ENCODE measurements at places on chromosomes 4 and X.

DNA sequence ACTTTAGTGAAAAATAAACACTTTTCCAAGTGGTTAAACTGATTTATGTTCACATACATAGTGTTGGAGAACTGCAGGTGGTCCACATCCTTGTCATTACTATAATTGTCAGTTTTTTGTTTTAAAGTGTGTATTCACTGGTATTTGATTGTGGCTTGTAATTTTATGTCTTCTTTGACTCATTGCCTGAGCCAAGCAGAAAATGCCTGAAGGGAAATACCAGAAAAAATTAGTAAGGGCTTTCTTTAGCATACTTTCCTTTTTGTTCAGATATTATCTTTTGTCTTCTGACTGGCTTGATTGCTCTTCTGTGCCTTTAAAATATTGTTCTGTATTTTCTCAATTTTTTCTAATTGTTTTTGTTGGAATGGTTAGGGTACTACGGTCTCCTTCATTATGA lies 981.3 kb downstream of the C4orf33 start:
- no peak for DNase-seq

- DNase-seq: peak; percentile 86
Measured at GRCh38 chr4:81470456-81471297, 1.0 kb downstream of the RASGEF1B start.

GRCh38 chr4:123613586-123614344 lies 217.2 kb downstream of the SPRY1 start:
- no peak for DNase-seq

DNA sequence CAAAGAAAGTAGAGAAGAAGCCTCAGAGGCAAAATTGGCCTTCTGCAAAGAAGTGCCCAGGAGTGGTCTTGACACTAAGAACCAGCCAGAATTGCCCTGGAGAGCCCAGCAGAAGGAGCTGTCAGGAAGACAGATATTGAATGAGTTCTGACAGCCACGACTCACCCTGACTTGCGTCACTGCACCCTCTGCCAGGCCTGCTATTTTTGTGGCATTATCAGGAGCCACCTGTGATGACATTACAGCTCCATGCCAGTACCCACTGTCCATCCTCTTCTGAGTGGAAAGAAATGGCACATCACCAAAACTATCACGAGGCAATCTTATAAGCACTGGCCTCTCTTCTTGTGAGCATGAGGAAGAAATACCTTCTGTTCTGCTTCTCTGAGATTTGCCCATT lies 67.7 kb downstream of the SMIM20 start:
- no peak for DNase-seq

DNA sequence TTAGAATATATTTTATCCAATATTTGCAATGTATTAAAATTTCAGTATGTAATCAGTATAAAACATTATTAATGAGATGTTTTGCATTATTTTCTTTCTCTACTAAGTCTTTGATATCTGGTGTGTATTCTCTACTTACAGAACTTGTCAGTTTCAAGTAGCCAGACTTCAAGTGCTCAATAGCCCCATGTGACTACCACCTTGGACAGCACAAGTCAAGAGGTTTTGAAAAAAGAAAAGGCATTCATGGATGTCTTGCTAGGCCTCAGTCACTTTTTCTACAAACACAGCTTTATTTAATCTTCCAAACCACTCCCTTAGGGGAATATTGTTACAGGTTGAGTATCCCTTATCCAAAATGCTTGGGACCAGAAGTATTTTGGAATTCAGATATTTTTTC lies 189.4 kb downstream of the QDPR start:
- no peak for DNase-seq

Measured in B cell (primary cell).